Hypothalamus (tissue), 51 donors: ENCODE measurements at places on chromosomes 4 and X.

GRCh38 chr4:145614233-145614610 is 5.0 kb upstream of the MMAA start:
- no peak for DNase-seq

DNA sequence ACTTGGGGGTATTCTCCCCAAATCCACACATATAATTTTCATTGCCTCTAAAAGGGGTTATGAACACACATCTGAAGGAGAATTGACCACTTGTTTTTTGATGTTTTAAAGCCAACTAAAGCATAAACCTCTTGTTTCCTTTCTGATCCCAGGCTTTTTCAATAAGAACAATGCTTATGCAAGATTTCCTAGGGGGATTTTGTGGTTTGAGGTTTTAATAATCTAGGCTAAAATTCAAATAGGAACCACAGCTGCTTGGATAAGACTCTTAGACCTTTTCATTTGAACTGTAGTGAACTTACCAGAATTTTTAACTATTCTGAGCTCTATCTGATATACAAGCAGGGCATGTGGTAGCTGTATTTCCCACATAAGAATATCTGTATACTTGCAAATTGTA is 651.1 kb downstream of the ANKRD50 start:
- DNase-seq = no peak

DNA sequence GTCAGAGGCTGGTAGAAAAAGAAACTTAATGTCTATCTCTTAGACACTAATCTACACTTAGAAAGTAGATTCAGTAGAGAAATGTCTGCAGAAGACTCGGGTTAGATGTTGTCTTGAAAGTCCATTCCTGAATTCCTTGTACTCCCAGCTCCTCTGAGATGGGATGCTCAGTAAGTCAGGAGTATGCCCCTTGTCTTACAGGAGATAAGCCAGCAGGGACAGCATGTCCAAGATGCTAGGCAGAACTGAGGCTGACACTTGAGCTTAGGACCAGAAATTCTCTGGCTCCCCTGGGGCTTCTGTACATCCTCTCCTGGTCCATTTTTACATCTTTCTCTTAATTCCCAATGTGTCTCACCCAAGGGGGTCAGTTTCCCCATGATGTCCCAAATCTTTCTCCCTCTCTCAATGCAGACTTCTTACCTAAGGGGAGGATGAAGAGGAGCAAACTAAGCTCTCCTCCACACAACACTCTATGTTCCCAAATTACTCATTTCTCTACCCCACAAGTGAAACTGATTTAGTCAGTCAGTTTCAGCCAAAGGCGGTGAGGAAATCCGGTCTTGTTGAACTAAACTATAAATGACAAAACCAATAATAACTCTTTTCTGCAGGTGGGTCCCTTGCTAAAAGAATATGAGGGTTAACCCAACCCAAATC is 558.2 kb upstream of the DIPK2B start:
- DNase-seq = no peak

- DNase-seq = no peak
These were observed 66.6 kb downstream of the ING2 start for GRCh38 chr4:183571350-183571941.

DNA sequence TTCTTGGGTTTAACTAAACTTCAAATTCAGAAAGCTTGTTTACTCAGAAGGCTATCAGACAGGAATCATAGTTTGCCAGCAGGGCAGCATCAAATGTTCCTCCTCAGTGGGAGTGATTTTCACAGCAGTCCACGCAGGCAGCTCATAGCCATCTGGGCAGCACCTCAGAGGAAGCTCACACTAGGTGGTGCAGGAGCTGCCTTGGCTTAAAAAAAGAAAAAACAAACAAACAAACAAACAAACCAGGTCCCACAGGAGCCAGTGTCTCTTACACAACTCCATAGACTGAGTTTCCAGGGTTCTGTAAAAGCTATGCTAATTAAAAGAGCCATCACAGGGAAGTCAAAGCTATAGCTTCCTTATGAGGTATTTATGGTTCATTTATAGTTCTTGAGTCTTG is 10.5 kb upstream of the KLHL5 start:
- DNase-seq = no peak
